ENCODE measurements at places on chromosomes 3 and 15. TPM values are rescaled to one million over a fixed set of nuclear protein-coding genes. Genes with fewer than 3 reads are reported as not detected.
A peak's percentile ranks its signal among the peaks of the same experiment; 100 is the strongest.

The SCAMP5 gene
- 24.4 TPM for total RNA-seq

The SPESP1 gene
- total RNA-seq: 0.96 TPM

The SCN5A gene
- total RNA-seq: 0.23 TPM

The PLXND1 gene
- total RNA-seq: 83.6 TPM

- H3K27me3 ChIP-seq: no peaks in the 10 kb centered on the region
- H3K4me3 ChIP-seq: no peak overlapping the region
- no peak overlapping the region for H3K27ac ChIP-seq
- no peak for DNase-seq
Observed at GRCh38 chr3:81658322-81658997, 103.0 kb downstream of the GBE1 start.

GRCh38 chr15:21260966-21261395 is 179.3 kb downstream of the POTEB3 start:
- H3K4me1 ChIP-seq: no peaks in the 10 kb centered on the region
- no peaks in the 10 kb centered on the region for H3K27me3 ChIP-seq
- H3K36me3 ChIP-seq: no peaks in the 10 kb centered on the region
- H3K4me3 ChIP-seq: no peak overlapping the region
- no peak overlapping the region for H3K27ac ChIP-seq

DNA sequence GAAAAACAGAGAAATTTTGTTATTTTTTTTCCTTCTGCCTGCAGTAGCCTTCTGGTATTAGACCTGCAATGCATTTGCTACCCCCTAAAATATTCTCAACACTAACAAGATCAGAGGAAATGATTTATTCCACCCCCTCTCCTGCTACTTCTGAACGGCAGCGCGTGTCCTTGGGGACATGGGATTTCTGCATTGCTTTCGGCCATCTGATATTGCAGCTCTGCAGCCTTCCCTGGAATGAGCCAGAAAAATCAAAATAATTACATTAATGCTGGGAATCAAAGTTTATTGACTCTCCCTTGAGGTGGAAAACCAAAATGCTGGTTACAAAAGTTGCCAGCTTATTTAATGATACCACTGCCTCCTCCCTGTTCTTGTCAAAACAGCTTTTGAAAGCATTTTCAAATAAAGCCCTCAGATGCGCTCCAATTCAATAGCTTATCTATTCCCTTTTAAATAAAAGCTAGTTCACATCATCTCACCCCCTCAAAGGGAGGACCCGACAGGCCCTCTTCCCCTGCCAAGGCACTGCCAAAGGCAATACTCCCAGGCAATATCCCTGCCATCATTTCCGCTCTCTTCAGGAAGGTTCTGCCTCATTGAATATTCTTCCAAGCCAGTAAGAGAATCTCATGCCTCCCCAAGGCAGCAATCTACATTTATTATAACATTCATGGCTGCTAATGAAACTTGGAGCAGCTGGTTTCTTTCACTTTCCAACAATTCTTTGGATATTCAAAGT is 96.6 kb downstream of the FHIT start:
- H3K27me3 ChIP-seq: no peaks in the 10 kb centered on the region
- no peak overlapping the region for H3K4me3 ChIP-seq
- no peak for DNase-seq
- no peaks in the 10 kb centered on the region for H3K4me1 ChIP-seq
- no peaks in the 10 kb centered on the region for H3K36me3 ChIP-seq
- H3K27ac ChIP-seq: no peak overlapping the region

GRCh38 chr3:10519236-10519635 is 13.8 kb upstream of the ATP2B2 start:
- H3K36me3 ChIP-seq: no peaks in the 10 kb centered on the region
- H3K27me3 ChIP-seq: peaks cover 3% of the 10 kb centered on the region
- no peaks in the 10 kb centered on the region for H3K4me1 ChIP-seq
- no peak overlapping the region for H3K27ac ChIP-seq

DNA sequence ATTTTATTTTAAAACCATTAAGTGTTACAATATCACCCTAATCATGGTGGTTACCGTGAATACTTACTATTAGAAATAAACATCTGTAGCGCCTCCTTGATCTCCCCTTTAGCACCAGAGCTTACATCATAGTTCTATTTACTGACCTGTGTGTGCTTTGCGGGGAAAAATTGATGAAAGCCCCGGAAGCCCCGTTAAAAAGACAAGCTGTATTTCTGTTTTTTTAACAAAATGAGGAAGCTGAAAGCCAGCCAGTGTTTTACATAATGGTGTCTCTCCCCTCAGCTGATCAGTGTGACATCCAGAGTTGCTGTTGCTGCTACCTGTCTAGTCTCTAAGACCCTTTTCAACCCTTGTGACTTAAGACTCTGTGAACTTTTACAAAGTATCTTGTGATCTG is 100.8 kb downstream of the OPA1 start:
- no peaks in the 10 kb centered on the region for H3K4me1 ChIP-seq
- H3K36me3 ChIP-seq: no peaks in the 10 kb centered on the region
- DNase-seq: no peak
- no peak overlapping the region for H3K27ac ChIP-seq
- no peaks in the 10 kb centered on the region for H3K27me3 ChIP-seq

- no peaks in the 10 kb centered on the region for H3K27me3 ChIP-seq
- no peak overlapping the region for H3K4me3 ChIP-seq
- peak; percentile 45 for DNase-seq
- H3K27ac ChIP-seq: peak overlapping the region; percentile 11
- H3K4me1 ChIP-seq: peaks cover 8% of the 10 kb centered on the region
- no peaks in the 10 kb centered on the region for H3K36me3 ChIP-seq
Observed at GRCh38 chr3:42117175-42118008, 26.2 kb downstream of the TRAK1 start.

DNA sequence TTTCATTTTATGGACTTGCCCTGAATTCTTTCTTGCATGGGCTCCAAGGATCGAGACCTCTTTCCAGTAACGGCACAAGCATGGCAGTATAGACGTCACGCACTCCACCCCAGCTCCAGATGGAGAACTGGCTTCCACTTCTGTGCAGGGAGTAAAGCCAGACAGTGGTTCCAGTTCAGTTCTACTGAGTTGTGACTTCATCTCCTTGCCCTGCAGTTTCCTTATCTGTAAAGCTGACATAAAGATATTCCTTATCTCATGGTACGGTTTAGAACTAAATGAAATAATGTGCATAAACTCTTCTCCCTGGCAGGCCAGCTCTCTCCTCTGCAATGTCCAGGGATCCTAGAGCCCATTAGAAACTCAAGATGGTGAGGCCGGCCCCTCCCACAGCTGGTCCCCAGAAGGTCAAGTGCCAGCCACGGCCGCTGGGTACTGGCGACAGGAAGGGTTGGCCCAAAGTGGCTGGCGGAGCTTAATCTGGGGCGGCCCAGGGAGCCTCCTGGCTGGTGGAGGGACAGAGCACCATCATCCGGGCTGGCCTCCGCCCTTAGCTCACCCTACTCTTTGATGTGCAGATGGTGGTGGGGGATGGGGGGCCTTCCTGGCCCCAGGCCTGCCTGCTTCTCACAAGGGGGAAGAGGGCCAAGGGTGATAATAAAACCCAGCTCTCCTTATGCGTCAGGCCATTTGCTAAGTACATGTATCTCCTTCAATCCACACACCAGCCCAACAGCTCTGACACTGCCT is 7.2 kb downstream of the MESP2 start:
- H3K27ac ChIP-seq: no peak overlapping the region
- H3K4me1 ChIP-seq: peaks cover 3% of the 10 kb centered on the region
- H3K27me3 ChIP-seq: no peaks in the 10 kb centered on the region
- no peaks in the 10 kb centered on the region for H3K36me3 ChIP-seq
- no peak for DNase-seq

GRCh38 chr15:47496343-47497185 is 220.7 kb upstream of the SEMA6D start:
- no peak for DNase-seq
- H3K27ac ChIP-seq: no peak overlapping the region
- no peaks in the 10 kb centered on the region for H3K4me1 ChIP-seq
- no peaks in the 10 kb centered on the region for H3K27me3 ChIP-seq
- no peaks in the 10 kb centered on the region for H3K36me3 ChIP-seq
- no peak overlapping the region for H3K4me3 ChIP-seq

DNA sequence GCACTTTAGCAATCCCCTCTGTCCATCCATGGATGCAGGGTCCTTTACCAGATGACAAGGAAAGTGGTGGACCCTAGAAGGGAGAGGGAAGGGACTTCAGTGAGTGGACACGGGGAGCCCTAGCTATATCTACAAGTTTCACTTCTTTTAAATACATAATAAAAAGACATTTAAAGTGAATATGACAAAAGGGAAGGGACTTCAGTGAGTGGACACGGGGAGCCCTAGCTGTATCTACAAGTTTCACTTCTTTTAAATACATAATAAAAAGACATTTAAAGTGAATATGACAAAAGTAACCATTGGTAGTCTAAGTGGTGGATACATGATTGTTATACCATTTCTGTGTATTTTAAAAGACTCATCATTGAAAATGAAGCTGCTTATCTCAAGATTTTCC is 81.9 kb upstream of the HES1 start:
- H3K36me3 ChIP-seq: no peaks in the 10 kb centered on the region
- no peak overlapping the region for H3K4me3 ChIP-seq
- no peaks in the 10 kb centered on the region for H3K4me1 ChIP-seq
- no peak for DNase-seq
- H3K27ac ChIP-seq: no peak overlapping the region

DNA sequence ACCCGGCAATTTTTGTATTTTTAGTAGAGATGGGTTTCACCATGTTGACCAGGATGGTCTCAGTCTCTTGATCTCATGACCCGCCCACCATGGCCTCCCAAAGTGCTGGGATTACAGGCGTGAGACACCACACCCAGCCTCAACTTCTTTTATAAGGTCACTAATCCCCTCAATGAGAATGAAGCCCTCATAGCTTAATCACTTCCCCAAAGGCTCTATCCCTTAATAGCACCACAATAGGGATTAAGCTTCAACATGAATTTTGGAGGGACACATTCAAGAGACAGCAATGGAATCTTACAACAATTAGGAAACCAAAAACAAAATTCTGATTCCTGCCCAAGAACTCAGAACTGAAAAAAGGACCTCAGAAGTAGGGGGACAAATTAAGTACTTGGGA is 126.8 kb downstream of the ATP1B3 start:
- H3K36me3 ChIP-seq: no peaks in the 10 kb centered on the region
- no peak for DNase-seq
- H3K27ac ChIP-seq: no peak overlapping the region

Data from prostate gland (tissue), 2 donors.